HT-29 (cell line): ENCODE measurements at places on chromosomes 16 and 17. TPM values are rescaled to one million over a fixed set of nuclear protein-coding genes. Genes with fewer than 3 reads are reported as not detected.

Gene PRAC1
- total RNA-seq: not detected in 2 replicates

Gene AIPL1
- total RNA-seq: not detected in 2 replicates

Gene AANAT
- not detected in 2 replicates for total RNA-seq

Gene TEX19
- 0.10 and 1.1 TPM in 2 replicates for total RNA-seq

Gene KRT12
- 0.33 and 0.39 TPM in 2 replicates for total RNA-seq

Gene KIF19
- total RNA-seq: 2.4 and 2.5 TPM in 2 replicates

Gene FAM20A
- not detected in 2 replicates for total RNA-seq

DNA sequence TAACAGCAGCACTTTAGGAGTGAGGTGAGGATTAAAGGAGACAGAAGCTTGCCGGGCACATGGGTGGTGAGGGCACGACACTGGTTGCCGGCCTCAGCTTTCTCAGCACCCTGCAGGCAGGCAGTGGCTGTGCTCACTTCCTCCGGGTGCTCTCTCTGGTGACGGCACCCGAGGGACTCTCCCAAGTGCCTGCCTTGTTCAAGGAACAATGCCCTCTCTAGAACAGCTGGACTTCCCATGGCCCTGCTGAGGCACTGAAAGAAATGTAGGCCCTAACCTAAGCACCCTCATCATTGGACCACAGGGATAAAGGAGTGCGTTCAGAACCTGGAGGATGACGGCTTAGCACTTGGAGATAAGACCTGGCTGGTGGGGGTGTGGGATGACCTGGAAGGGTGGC is 72.7 kb downstream of the N4BP1 start:
- no peak for DNase-seq

DNA sequence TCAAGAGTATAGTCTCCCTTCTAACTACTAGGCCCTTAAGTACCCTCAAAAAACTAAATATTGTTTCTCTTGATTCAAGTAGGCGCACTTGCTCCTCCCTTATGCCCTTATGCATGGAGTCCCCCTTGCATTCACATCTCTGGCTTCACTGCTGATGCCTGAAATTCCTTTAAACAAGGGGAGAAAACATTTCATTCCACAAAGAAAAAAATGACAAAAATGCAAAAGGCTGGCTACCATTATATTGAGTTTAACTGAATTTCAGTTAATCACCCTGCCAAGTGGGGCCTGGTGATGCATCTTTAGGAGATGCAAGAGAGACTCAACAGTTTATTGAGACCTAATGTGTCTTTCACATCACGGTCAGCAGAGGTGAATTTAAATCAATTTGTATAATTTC is 35.6 kb downstream of the CRLF3 start:
- DNase-seq: no peak

- no peak for DNase-seq
These were observed 3.3 kb upstream of the PMP22 start for GRCh38 chr17:15268461-15268860.

DNA sequence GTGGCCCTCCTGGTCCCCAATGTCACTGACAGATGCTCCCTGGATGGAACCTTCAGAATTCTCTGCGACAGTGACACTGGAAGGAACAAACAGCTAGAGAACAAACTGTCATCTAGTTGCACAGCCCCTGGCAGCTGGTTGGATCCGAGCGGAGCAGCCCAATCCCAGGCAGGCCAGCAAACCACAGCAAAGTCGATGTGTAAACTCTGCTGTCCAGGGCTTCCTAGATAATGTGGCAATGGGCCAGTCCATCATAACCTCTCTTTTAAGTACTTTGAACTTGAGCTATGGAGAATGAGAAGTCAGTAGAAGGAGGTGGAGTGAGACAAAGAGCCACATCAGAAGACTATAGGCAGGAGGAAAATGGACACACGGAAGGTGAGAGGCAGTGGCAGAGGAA is 323.0 kb downstream of the CBLN1 start:
- no peak for DNase-seq

- DNase-seq: no peak
These were observed 7.8 kb downstream of the GALK1 start for GRCh38 chr17:75757086-75757681.

GRCh38 chr17:32896647-32897258 is 19.8 kb upstream of the MYO1D start:
- DNase-seq: no peak

- DNase-seq: no peak
These were observed 55.8 kb downstream of the TMEM186 start for GRCh38 chr16:8741636-8742035.

DNA sequence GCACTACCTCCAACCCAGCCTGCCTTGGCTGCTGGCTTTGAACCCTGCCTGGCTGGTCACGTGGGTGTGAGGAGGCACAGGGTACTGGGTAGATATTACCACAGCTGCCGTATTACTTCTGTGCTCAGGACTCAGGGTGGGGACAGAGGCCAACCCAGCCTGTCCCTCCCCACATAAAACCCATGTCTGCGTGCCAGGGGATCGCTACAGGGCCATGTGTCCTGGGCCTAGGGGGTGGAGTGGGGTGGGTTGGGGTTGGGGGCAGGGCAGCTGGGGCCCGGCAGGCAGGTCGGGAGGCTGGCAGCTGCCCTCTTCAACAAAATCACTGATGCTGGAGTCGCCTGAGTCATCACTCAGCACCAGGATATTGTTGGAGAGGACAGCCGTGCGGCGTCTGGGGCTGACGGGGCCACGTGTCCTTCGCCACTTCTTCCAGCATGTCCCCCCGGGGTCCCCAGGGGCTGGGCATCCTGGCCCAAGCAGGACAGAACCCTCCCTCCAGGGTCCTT is 39.7 kb upstream of the PVALEF start:
- DNase-seq: peak; percentile 73

DNA sequence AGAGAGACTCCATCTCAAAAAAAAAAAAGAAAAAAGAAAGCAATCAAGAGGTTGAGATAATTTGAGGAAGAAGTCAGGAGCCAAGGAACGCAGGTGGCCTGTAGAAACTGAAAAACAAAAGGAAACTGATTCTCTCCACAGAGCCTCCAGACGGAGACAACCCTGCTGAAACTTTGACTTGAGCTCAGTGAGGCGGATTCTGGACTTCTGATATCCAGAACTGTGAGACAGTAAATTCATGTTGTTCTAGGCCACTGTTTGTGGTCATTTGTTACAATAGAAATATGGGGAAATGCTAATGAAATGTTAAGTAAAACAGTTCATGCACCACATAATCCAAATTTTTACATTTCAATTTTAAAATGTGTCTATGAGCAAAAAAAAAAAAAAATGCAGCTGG is 5.2 kb downstream of the MBTPS1 start:
- DNase-seq: no peak

GRCh38 chr16:23771027-23771426 is 16.2 kb downstream of the CHP2 start:
- DNase-seq: no peak

GRCh38 chr17:31593806-31594205 is 202.3 kb downstream of the RAB11FIP4 start:
- no peak for DNase-seq

DNA sequence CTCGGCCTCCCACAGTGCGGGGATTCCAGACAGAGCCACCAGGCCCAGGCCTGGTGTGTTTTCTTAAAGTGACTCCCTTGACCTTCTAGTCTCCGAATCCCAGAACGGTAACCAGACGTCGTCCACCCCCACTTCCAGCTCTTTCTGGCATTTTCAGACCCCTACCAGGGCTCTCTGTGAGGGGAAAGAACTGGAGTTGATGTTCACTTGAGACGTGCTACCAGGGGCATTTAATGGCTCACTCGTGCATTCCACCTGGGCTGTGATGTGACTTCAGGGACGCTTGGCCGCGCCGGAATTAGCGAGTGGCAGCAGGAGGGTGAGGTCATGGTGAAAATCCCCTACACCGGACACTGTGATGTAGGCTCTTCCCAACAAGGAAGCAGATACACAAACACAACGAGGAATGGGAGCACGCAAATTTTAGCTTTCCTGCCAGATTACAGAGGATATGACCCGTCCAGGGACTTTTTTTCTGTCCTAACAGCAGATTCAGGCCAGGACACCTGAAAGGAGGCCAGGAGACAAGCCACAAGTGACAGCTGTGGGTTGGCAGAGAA is 1.1 kb upstream of the GNA13 start:
- no peak for DNase-seq

- DNase-seq: no peak
These were observed 144.8 kb upstream of the RPH3AL start for GRCh38 chr17:497241-498034.

- no peak for DNase-seq
These were observed 233.2 kb downstream of the PMP22 start for GRCh38 chr17:15031975-15032374.

GRCh38 chr17:8918807-8919465 is 46.6 kb downstream of the PIK3R5 start:
- DNase-seq: no peak

GRCh38 chr17:44424828-44425461 is 35.5 kb upstream of the ITGA2B start:
- DNase-seq: no peak
